Stimulated activated CD8-positive, alpha-beta memory T cell treated with anti-CD3 and anti-CD28 coated beads, Interleukin-12 subunit alpha, Interleukin-12 subunit beta, amount 100 ng/mL, for 1 hour (primary cell): ENCODE measurements at places on chromosomes 7 and 10.

GRCh38 chr7:128322040-128322643 is 21.6 kb downstream of the RBM28 start:
- DNase-seq = no peak

- DNase-seq = no peak
Measured at GRCh38 chr7:47024991-47025390, 556.9 kb downstream of the TNS3 start.

DNA sequence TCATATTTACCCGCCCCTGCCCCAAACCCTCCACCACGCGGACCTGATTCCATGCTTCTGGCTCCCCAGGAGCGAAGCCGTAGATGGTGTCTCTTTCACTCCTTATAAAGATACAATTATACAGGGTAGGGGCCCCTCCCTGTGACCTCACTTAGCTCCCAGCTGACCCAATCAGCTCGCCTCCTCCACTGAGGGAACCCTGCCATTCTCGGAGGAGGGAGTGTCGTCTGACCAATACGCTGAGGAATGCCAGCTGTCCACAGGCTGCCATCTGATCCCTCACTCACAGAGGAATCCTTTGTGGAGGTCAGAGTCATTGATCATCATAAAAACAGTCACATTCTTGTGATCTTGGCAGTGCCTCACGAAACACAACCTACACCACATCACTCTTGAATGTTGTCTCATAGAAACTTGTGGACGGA is 67.5 kb upstream of the INSIG1 start:
- DNase-seq = no peak

GRCh38 chr10:77162697-77163096 is 474.9 kb downstream of the KCNMA1 start:
- DNase-seq = no peak

- DNase-seq = no peak
Measured at GRCh38 chr10:5611899-5612680, 54.3 kb downstream of the ASB13 start.

- no peak for DNase-seq
Measured at GRCh38 chr10:93160829-93161228, 87.1 kb downstream of the CYP26A1 start.

GRCh38 chr10:72267381-72267780 is 6.3 kb upstream of the DDIT4 start:
- DNase-seq = no peak

DNA sequence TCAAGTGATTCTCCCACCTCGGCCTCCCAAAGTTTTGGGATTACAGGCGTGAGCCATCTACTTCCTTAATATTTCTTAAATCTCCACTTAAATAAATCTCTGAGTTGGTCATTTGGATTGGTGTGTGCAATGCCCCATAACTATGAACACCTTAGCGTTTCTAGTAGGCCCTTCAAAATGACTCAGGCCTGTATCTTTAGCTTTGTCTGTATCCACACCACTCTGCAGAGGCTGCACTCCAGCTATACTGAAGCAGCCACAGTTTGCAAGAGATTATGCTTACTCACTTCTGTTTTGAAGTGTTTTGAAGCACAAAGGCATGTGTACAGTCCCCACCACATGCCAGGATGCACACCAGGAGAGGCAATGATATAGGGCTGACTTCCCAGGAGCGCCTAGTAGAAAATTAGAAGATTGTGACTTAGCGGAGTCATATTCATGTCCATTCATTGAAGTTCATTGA is 2.4 kb upstream of the ST7 start:
- no peak for DNase-seq

GRCh38 chr7:36287371-36288241 is 102.1 kb upstream of the ANLN start:
- no peak for DNase-seq

- no peak for DNase-seq
Measured at GRCh38 chr10:129728246-129728820, 235.7 kb downstream of the EBF3 start.

DNA sequence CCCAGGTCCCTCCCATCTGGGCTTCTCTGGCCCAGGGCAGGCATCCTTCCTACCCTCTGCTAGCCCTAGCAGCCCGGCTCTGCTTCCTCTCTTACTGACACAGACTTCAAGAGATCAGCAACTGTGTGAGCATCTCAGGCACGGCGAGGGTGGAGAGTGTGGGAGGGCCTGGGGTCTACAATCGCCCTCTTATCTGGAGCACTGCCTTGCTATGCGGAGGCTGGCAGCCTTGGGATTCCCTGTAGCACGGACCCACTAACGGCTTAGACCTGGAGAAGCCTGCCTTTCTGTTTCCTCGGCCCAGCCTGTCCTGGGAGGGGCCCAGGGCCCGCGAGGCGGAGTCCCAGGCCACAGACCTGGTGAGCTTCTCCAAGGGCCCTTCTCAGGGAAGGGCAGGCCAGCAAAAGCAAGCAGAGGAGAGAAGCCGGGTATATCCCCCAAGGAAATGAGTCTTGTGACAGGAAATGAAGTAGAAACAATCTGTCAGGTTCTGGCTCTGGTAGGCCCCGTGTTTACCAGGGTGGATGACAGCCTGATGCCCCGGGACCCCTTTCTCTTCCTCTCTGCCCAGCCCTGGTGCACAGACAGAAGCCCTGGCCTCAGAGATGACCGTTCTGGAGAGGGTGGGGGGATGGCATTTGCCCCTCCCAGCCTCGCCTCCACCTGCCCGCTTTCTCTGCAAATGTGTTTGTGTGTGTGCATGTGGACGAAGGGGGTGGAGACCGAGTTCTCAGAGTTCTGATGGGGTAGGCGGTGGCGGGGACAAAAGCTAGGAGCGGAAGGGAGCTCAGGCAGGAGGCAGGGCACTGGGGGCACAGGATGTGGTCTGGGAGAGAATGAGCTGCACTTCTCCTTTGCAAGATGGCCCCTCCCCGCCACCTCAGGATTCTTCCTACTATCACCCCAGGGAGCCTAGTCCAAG is 2.5 kb downstream of the LRCH4 start:
- DNase-seq = peak; percentile 35

DNA sequence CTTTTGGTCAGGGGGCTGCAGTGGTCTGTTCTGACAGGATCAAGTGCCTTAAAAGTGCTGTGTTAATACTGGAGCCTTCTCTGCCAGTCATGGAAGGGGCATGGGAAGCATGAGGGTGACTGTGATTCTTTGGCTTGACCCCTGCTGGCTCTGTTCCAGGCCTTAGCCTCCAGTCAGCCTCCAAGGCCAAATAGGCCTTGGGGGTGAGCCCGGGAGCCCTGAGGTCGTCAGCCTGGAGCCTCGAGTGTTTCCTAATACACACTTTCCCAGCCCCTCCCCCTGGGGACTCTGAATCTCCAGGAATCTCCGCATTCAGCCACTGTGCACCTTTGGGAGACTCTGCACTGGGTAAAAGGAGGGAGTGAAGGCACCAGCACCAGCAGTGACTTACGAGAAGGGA is 10.0 kb downstream of the HKDC1 start:
- DNase-seq = no peak

- DNase-seq = no peak
Measured at GRCh38 chr10:123600177-123600576, 66.0 kb upstream of the GPR26 start.

DNA sequence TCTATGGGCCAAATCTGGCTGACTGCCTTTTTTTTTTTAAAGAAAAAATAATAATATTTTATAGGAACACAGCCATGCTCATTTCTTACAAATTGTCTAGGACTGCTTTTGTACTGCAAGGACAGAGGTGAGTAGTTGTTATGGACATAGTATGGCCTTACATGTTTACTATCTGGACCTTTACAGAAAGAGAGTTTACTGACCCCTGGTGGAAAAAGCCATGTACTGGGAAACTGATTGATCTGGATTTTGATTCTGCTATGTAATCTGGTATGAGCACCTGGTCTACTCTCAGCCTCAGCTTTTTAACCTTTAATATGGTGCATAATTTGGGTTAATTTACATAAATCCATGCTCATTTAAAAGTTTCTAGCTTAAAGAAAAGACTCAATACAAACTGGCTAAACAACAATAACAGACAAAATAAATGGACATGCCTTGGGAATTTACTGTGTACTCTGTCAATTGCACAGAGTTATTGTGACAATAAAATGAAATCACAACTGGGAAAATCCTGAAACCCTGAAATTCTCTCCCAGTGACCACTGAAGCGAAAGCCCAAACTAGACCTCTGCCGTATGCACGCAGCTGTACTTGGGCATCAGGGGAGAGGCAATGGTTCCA is 260.7 kb downstream of the BMPER start:
- no peak for DNase-seq

DNA sequence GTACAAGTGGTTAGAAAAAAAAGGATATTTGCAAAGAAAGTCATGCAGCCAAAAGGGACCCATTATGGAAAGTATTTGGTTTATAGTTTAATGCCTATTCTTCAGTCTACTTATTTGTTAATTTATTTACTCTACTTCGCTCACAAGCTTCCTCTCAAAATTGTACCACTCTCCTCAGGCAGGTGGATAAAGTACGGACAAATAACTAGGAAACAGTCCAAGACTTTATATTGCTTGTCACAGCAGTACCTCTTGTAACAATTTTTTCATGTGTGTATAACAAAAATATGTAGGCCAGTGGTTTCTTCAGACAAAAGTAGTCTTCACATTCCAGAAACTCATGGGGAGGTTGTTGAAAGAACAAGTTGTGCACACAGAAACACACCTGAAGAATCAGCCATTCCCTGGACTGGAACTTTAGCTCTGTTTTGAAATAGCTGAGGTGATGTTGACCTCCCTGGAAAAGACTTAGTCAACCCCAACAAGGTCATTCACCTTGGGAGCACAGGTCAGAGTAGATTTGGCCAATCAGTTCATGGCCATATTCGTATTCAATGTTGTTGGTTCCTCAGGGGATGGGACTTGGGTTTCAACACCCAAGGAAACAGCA is 73.4 kb downstream of the TES start:
- DNase-seq = no peak

DNA sequence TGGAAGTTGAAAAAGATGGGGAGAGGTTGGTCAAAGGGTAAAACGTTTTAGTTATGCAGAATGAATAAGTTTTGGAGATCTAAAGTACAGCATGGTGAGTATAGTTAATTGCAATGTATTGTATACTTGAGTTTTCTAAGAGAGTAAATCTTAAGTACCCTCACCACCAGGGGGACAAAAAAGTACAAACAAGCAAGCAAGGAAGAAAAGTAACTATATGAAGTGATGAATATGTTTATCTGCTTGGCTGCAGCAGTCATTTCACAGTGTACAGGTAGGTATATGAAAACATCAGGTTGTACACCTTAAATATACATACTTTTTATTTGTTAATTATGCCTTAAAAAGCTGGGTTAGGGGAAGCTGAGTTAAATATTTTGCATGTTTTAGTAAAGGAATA is 157.3 kb downstream of the PCLO start:
- no peak for DNase-seq

GRCh38 chr10:29987471-29987870 is 71.9 kb downstream of the JCAD start:
- DNase-seq = no peak

DNA sequence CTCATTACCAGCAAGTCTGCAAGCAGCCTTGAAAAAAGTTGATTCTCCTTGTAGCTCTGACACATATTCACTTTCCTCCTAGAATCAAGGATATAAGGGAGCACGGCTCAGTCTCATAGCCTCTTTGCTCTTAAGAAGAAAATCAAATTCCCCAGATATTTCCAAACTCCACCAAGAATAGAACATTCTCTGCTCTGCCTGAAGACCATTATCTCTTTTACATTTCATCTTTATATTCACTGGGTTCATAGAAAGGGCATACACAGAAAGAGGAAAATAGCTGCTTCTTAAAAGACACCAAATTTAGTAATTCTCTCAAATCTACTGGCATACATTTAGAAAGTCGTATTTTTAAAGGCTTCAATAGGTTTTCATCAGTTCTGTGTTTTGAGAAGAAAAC is 92.0 kb downstream of the HPSE2 start:
- DNase-seq = no peak

GRCh38 chr7:46934198-46934825 is 647.6 kb downstream of the TNS3 start:
- DNase-seq = no peak

DNA sequence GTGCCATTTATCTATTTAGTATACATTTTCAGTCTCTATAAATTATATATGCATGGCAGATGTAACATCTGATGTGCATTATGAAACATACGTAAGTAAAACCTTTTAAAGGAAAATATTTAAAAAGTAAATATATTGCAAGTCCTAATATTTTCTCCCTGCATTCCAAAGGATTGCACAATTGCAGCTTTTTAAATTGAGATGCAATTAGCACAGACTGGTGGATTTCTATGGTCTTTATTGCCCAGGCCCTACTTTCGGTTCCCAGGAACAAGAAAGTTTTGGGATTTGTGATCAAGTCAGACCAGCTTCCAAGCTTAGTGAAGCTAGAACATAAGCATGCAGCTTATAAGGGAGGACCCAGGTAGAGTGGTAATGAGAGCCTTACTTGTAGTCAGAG is 337.8 kb downstream of the NRG3 start:
- no peak for DNase-seq

DNA sequence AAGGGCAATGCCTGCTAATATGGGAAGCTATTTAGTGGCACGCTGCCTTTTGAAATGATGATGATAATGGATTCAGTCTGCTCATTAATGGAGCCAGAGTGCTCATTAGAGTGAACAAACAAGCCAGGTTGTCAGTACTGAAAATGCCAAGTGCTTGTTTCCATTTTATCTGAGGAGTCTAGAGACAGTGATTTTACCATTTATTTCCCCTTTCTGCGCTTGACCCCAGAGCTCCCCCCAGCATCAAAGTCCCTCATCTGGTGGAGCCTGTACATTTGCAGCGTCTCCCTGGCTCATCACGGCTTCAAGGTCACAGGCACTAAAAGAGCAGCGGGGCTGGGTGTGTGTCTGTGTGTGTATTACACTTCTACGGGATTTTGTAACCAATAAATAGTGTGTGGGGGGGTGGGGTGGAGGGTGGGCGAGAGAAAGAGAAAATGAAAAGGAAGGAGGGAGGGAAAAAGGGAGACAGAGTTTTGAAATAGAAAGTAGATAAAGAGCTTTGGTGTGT is 553.8 kb downstream of the TFEC start:
- DNase-seq = no peak
